Thoracic aorta (tissue), 2 donors: ENCODE measurements at places on chromosomes 12 and 14. TPM values are rescaled to one million over a fixed set of nuclear protein-coding genes. Genes with fewer than 3 reads are reported as not detected.

CCDC60 gene
- not detected for total RNA-seq

TRMT5 gene
- total RNA-seq = 12.2 TPM

LUM gene
- total RNA-seq = 138 TPM

USP44 gene
- 2.5 TPM for total RNA-seq

ITGB7 gene
- total RNA-seq = 8.3 TPM

NPC2 gene
- 455 TPM for total RNA-seq

PTCSC3 gene
- not detected for total RNA-seq

TAC3 gene
- total RNA-seq = not detected

ARHGAP9 gene
- 32.0 TPM for total RNA-seq

DHRS2 gene
- not detected for total RNA-seq

CCDC177 gene
- total RNA-seq = not detected

RNASE3 gene
- not detected for total RNA-seq

BEGAIN gene
- 0.27 TPM for total RNA-seq

ACTR6 gene
- 17.6 TPM for total RNA-seq

KRT6A gene
- not detected for total RNA-seq

ERGIC2 gene
- 67.3 TPM for total RNA-seq

SPX gene
- total RNA-seq = 0.81 TPM

SLC17A8 gene
- not detected for total RNA-seq
